ENCODE measurements at places on chromosomes 5 and 9.

DNA sequence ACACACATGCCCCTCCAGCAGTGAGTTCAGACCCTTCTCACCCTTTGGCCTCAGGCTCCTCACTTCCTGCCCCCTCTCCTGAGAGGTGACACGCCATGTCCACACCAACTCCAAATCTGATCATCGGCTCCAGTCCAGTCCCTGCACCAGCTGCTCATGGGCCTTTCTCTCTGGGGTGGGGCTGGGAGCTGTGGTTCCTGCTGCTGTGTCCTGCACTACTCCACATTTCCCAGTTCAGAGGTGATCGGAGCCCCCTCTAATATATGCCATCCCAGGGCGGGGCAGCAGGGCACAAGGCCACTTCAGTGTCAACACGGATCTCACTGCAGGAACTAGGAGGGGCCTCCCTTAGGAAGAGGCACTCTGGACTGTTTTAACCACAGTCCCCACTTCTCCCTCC lies 91.5 kb downstream of the ADAMTS2 start:
- no peak for DNase-seq

- DNase-seq = no peak
These were observed 17.0 kb upstream of the WWC1 start for GRCh38 chr5:168274406-168274805.

- no peak for DNase-seq
These were observed 72.1 kb upstream of the ATP10B start for GRCh38 chr5:160923936-160924710.

DNA sequence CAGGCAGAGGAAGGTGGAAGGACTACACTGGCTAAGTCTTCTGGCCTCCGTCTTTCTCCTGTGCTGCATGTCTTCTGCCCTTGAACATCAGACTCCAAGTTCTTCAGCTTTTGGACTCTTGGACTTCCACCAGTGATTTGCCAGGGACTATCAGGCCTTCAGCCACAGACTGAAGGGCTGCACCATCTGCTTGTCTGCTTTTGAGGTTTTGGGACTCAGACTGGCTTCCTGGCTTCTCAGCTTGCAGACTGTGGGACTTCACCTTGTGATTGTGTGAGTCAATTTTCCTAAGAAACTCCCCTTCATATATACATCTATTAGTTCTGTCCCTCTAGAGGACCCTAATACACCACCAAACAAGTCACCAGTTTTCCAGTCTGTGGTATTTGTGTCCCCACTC lies 9.7 kb upstream of the ANKDD1B start:
- no peak for DNase-seq

DNA sequence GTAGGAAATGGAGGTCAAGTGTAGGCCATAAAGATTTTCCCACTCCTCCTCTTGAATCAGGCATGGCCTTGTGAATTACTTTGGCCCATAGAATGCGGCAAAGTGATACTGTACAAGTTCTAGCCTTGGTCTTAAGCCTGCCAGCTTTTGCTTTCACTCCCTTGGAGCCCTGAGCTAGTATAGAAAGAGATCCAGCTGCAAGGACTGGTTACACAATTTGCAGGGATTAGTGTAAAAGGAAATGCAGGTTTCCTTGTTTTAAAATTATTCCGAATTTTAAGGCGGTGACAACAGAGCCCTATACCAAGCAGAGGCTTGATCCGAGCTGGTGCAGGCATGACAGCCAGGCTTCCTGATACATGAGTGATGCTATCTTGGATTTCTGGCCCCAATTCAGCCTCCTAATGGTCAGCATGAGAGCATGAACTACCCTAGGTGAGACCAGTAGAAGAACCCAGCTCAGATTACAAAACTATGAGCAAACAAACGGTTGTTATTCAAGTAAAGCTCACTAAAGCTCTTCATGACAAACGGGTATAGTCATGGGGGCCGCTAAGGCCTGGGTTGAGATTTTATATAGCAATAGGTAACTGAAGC lies 257.9 kb downstream of the DOCK8 start:
- no peak for DNase-seq

DNA sequence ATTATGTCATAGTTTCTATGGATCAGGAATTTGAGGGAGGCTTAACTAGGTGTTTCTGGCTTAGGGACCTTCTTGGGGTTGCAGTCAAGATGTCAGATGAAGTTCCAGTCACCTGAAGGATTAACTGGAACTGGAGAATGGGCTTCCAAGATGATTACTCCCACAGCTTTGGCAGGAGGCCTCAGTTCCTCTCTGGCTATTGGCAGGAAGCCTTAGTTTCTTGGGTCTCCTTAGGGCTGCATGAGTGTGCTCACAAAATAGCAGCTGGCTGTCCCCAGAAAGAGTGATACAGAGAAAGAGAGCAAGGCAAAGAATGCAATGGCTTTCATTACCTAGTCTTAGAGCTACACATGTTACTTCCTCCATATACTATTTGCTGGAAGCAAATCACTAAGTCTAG lies 138.1 kb upstream of the TLE4 start:
- DNase-seq = no peak

DNA sequence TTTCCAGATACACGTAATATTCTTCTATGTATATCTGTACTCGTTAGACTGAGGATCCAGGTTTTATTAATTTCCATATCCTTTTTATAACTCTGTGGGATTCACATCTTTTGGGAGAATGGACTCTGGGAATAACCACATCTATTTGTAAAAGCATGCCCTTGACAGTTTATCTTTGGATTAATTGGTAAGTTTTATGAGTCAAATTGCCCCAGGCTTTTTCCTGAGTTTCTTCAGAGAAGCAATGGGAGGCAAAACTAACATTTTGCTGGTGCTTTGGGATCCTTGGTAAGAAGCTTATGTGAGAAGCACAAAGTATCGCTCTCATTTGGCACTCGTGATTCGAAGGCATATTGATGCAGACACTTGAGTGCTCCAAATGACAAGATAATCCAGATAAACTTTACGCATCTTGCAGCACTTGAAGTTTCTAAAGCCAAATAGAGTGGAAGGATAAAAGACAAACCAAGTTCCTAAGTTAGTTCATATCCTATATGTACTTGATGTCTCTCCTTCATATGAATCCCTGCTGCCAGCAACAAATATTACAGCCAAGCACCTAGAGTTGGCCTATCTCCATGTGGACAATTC lies 324.7 kb downstream of the TLE4 start:
- no peak for DNase-seq

DNA sequence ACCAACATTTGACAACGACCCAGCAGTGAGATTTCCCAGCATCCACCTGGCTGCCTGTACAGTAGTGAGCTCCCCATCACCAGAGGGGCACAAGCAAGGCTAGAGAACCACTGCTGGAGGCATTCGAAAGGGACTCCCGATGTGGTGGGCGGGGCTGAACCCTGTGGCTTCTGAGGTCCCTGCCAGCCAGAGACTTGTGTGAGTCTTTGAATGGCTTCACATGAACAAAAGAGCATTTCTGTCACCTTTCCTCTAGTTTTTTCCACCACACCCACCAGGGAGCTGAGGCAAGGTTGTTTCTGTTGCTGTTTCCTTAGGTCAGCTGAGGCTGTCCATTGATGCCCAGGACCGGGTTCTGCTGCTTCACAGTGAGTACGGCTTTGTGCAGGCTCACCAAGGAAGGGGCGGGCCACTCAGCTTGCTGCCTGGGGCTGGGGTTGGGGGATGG lies 15.7 kb downstream of the RGS3 start:
- peak; percentile 10 for DNase-seq

GRCh38 chr5:113232667-113233066 lies 202.1 kb downstream of the TSSK1B start:
- no peak for DNase-seq

DNA sequence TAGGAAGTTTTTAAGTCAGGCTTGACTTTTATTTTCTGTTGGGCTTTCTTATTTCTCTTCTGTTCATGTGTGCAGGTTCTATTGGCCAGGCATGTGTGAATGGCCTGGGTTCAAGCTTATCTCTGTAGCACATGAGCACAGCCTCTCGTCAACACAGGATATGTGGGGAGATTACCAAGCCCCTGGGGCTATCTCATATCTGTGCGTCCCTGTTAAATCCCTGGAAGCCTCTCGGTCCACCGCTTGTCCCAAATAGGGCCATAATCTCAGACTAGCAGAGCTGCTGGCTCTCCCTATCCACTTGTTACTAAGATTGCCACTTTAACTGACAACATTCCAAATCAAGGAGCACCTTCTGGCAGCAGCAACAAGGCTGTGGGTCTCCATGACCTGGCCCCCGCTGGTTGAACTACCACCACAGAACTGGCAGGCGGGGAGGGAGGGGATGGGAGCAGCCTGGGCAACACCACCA lies 28.4 kb upstream of the EBF1 start:
- no peak for DNase-seq

DNA sequence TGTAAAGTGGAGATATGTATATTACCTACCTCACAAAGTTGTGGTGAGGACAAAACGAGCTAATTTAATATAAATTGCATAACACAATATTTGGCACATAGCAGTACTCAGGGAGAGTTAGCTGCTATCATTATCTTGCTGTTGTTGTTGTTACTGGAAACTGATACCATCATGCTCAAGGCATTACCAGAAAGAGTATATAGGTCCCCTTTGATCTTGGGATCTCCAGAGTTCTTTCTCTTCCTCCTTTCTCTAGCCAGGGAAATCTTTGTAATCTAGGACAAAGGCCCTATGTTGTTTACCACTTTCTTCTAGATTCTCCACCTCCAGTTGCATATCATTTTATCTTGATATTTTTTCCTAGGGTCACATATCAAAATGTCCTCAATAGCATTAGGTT lies 114.8 kb upstream of the RASA1 start:
- DNase-seq = no peak

- DNase-seq = no peak
These were observed 439.9 kb upstream of the KLF4 start for GRCh38 chr9:107929443-107929842.

DNA sequence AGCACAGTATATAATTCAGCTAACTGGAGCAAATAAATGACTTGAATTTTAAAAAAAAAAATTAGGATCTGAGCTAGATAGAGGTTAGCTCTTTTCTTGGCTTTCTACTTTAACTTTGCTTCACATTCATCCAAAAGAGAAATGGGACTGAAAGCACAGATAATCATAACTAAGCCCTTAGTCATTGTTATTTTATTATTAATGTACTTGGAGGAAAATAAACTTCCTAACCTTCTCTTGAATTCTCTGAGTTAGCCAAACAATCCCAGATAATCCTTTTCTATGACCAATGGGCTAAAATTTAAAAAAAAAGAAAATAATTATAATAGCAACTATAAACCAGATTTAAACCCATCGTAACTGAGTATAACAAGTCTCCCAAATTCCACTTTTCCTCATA lies 57.6 kb upstream of the RASA1 start:
- DNase-seq = no peak

GRCh38 chr5:133460172-133460758 lies 152.1 kb downstream of the FSTL4 start:
- DNase-seq = no peak

DNA sequence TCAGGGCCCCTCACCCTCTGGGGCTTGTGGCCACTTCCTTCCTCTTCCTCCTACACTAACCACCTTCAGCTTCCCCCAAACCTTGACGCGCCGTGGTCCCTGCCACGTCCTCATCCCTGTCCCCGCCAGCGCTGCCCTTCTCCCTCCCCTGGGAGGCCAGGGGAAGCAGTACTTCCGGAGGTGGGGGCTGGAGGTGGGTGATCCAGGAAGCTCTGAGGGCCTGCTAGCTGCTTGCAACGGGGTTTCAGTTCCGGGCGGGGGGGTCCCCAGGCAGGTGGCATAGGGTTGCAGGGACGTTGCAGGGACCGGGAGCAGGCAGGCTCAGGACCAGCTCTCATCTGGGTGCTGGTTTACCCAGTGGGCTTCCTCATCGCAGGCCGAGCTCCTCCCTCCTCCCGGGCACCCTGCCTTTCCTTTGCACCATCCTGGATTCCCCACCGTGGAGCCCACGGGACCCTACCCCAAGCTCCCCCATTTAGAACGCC lies 70.0 kb downstream of the RXRA start:
- DNase-seq = no peak

DNA sequence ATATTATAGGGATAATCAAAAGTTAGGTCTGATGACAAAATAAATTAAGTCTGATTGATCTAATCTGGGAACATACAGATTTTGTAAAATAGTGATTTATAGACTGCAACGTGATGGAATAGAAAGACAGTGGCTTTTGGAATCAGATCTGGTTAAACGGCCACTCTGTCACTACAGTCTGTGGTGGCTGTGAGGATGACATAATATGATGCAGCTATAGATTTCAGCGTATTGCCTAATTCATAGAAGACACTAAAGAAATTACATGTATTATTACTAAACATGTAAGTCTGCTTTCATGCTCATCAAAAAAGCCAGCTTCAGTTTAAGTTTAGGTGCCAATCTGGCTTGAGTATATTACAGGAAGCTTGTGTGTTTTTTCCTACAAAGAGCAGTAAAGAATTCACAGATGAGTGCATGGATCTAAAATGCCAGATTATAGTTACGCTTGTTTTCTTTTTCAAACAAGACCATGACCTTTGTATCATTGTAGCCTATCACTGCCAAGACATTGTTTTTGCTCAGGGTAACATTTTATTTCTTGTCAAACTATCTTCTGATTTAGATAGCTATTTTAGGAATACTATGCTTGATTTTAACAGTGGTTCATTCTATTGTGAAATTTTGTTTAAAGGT lies 25.7 kb downstream of the CPEB4 start:
- DNase-seq = no peak

DNA sequence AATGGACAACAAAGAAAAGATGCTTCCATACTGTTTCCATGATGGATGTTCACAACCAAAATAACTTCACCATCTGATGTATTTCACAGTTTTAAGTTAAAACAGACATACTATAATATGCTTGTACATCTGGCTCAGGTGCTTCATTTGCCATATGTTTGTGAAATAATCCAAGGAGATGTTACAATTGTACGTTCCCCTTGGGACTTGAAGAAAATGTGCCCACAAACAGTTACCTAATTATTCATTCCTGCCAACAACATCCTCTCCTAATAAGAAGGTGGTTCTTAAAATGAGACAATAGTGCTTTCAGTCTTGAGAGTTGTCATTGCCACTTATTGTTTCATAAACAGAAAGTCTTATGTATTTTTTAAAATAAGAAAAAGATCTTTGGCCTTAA lies 33.1 kb upstream of the SMARCA2 start:
- no peak for DNase-seq

- no peak for DNase-seq
These were observed 853.3 kb downstream of the MAT2B start for GRCh38 chr5:164358531-164359259.

DNA sequence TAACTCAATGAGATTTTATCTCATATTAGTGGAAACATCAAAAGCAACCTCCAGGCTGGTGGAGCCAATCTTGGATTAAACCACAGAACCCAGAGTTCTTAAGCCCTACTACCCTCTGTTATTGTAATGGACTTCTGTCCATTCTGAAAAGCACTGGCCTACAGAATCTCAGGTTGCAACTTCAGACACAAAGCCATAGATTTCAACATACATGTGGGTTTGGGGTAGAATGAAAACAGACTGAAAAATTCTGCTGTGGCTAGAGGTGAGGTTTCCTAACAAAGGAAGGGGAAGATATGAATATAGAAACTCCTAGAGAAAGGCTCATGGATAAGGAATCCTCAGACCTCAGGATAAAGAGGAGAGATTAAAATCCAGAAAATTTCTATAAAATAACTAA lies 569.8 kb upstream of the RIOK2 start:
- no peak for DNase-seq

All from stimulated activated CD8-positive, alpha-beta memory T cell treated with anti-CD3 and anti-CD28 coated beads, Interleukin-2, amount 100 ng/mL, for 1 hour (primary cell).